Dorsolateral prefrontal cortex (tissue), 122 donors: ENCODE measurements at places on chromosomes 12 and 14. TPM values are rescaled to one million over a fixed set of nuclear protein-coding genes. Genes with fewer than 3 reads are reported as not detected.

KCNJ8 gene
- 6.0 TPM for total RNA-seq

MSI1 gene
- 21.5 TPM for total RNA-seq

TGM1 gene
- 7.1 TPM for total RNA-seq

LRIG3 gene
- total RNA-seq: 3.9 TPM

MUCL1 gene
- total RNA-seq: 1.5 TPM

SERPINA12 gene
- total RNA-seq: not detected

STXBP6 gene
- 42.9 TPM for total RNA-seq

TRIM9 gene
- total RNA-seq: 268 TPM

TNS2 gene
- total RNA-seq: 92.1 TPM

DYRK2 gene
- 15.1 TPM for total RNA-seq
